ENCODE measurements at places on chromosomes 4 and X. TPM values are rescaled to one million over a fixed set of nuclear protein-coding genes. Genes with fewer than 3 reads are reported as not detected.

- DNase-seq: no peak
Measured at GRCh38 chr4:41976775-41977516, 4.6 kb upstream of the DCAF4L1 start.

RHOH gene
- total RNA-seq: 0.75 TPM

PCYT1B gene
- total RNA-seq: not detected

F8 gene
- 7.8 TPM for total RNA-seq

TENM3 gene
- total RNA-seq: 29.9 TPM
